Stimulated activated CD8-positive, alpha-beta memory T cell treated with anti-CD3 and anti-CD28 coated beads, Interleukin-4, amount 100 ng/mL, for 1 hour (primary cell): ENCODE measurements at places on chromosomes 13 and 19.

DNA sequence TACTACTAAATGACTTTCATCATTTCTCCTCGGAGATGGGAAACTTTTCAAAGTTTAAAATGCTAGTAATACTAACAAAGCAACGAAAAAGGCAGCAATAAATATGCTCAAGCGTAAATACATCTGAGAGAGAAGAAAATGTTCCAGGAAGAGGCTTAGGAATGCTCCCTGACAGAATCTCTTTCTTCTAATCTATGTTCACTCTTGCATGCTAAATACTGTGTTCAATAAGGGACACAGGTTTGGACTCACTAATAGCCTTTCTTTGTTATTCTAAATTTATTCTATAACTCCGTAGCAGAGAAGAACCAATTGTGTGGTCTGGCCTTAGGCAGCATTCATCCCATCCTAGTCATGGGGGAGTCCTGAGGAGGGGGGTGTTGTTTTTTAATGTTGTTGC, 823.0 kb downstream of the PCDH9 start:
- DNase-seq = no peak

- DNase-seq = no peak
Observed at GRCh38 chr13:110965038-110965754, 50.3 kb upstream of the ANKRD10 start.

DNA sequence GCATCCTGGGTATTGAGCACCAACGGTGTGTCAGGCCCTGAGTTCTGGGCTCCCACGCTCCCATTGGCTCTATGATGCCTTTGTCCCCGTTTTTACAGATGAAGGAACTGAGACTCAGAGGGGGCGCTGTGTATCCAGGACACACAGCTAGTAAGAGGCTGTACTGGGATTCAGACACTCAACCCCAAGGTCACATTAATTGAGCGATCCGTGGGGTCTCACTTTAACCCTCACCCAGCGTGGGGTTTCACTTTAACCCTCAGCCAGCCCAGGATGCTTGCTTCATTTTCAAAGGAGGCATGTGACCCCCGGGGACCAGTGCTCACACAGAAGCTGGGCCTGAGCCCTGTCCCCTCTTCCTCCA, 42.6 kb downstream of the CYP4F22 start:
- DNase-seq = no peak

GRCh38 chr19:38862321-38863059, 12.7 kb upstream of the HNRNPL start:
- DNase-seq = no peak

DNA sequence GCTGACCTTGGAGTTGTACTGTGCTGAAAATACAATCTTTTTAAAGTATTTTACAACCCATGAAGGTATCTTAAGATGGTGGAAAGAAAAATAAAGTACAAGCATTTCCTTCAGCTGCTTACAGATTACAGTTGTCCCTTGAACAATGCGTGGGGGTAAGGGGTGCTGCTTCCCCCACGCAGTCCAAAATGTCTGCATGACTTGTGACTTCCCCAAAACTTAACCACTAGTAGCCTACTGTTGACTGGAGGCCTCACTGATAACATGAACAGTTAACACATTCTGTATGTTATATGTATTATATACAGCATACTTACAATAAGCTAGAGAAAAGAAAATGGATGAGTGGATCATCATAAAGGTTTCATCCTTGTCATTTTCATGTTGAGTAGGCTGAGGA, 45.3 kb upstream of the ZNF599 start:
- DNase-seq = no peak

- no peak for DNase-seq
Observed at GRCh38 chr13:111485491-111486250, 165.2 kb downstream of the TEX29 start.

DNA sequence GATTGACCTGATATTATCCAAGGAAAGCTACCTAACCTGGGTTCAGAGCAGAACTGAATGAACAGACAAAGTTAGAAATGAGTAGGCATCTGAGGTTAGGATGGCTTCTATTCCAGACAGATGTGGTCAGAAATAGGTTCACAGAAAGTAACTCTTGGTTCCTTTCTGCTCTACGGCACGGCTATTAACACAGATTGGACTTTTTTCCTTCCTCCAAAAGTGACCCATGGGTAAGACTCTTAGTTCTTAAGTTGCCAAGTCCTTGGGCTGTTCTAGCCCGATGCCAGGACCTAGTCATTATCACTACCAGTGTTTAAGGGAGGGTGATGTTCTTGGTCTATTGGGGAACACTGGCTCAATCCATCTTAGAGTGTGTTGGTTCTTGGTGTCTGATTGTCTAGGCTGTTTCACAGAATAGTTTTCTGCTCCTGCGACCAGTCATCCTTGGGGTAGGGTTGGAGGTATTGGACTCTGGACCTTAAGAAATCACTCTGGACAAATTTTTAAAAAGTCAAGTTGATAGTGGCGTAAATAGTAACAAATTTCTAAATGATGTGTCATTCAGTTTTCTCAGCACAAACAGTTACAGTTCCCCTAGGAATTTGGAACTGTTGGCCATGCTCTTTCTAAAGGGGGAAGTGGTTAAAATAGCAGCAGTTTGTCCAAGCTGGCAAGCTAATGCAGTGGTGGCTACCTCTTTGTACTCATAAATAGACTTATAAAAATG, 60.1 kb upstream of the MYCBP2 start:
- no peak for DNase-seq

DNA sequence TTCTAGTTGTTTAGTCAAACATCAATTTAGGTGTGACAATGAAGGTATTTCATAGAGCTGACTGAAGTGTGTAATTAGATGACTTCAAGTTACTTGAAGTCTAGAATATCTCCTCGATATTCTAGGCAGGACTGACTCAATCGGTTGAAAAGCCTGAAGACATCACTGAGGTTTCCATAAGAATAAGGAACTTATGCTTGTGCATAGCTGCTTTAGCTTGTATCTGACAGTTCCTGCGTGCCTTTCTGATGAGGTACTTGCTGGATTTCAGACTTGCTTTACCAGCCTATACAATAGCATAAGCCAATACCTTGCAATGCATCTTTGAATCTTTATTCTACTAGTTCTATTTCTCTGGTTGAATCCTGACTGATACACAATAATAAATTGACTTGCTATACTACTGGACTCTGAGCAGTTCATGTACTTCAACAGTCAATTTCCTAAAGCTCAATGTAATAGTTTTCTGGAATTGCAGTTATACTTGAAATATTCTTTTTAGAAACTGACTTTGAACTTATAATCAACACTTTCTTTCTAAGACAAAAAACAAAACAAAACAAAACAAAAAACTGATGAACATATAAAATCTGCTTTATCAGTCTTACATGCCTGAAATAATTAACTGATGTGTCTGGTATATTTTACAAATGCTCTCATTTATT, 1534.8 kb downstream of the SLITRK5 start:
- no peak for DNase-seq

- DNase-seq = no peak
Observed at GRCh38 chr13:77853703-77854102, 64.9 kb downstream of the EDNRB start.

DNA sequence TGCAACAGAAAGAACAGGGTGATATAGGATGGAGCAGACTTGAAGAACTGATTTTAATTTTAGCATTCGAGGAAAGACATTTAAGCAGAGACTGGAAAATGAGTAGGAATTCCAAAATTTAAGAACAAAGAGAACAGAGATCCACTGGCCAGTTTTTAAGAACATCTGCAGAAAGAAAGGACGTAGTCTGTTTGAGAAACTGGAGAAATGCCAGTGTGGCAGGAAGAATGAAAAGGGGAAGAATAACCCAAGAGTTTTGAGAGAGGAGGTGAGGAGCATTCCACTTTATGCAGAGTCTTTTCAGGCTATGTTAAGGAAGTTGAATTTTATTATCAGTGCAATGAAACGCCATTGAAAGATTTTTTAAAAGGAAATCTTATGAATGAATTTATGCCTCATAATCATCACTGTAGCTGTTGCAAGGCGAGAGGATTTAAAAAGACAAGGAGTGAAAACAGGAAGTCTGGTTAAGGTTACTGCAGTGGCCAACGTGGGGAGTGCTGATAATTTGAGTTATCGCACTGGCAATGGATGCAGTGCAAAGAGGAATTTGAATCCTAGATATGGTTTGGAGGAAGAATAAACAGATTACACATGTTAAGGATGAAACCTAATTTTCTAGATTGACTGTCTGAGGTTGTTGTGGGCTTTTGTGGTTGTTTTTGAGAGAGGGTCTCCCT, 253.8 kb downstream of the DACH1 start:
- no peak for DNase-seq

- no peak for DNase-seq
Observed at GRCh38 chr13:20441056-20441455, 84.6 kb downstream of the CRYL1 start.
